ENCODE measurements at places on chromosomes 6 and 20. TPM values are rescaled to one million over a fixed set of nuclear protein-coding genes. Genes with fewer than 3 reads are reported as not detected.

DNA sequence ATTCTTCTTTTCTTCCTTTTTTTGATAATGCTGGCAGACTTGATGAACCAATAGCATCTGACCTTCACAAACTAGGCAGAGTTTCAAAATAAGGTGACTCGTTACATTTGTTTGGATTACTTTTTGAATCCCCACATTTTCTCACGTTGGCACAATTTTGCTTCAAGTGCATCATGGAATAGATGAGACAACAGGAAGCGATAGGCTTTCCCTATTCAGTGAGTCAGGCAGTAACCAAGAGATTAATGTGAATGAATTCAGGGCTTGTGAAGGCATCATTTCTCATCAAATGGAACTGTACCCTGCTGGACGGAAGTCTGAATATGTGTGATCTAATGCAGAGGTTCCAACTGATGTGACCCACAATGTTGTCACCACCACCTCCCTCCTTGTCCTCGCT is 10.7 kb downstream of the RFPL4B start:
- no peaks in the 10 kb centered on the region for H3K36me3 ChIP-seq
- H3K4me1 ChIP-seq, result no peaks in the 10 kb centered on the region
- H3K27me3 ChIP-seq, result peaks cover 3% of the 10 kb centered on the region
- no peak for DNase-seq
- no peak overlapping the region for H3K27ac ChIP-seq
- no peak overlapping the region for H3K4me3 ChIP-seq

DNA sequence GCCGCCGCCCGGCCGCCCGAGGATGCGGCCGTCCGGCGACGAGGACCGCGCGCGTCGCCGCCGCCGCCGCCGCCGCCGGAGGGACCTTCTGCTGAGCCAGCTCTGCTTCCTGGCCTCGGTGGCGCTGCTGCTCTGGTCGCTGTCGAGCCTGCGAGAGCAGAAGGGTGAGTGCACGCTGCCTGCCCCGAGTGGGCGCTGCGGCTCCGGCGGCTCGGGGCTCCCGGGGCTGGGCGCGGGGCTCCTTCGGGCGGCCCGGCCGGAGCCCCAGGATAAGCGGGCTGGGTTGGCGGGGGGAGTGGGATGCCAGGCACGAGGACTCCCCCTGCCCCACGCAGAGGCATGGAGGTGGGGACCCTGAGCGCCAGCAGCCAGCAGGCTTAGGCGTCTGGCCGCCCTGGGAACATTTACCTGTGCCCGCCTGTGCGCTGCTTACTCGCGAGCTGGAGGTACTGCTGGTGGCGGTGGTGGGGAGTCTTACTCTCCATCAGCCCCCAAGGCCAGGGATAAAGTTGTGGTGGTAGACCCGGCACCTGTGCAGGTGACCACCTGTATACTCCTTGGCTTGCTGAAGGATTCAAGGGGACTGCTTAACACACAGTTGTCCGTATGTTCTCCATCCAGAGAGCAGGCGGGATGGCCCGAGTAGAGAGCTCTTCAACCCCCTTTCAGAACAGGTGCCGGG is 520 bp downstream of the SLC24A3 start:
- no peak overlapping the region for H3K27ac ChIP-seq
- peaks cover 67% of the 10 kb centered on the region for H3K27me3 ChIP-seq
- peak overlapping the region; percentile 64 for H3K4me3 ChIP-seq
- peak; percentile 69 for DNase-seq
- no peaks in the 10 kb centered on the region for H3K36me3 ChIP-seq
- no peaks in the 10 kb centered on the region for H3K4me1 ChIP-seq

DNA sequence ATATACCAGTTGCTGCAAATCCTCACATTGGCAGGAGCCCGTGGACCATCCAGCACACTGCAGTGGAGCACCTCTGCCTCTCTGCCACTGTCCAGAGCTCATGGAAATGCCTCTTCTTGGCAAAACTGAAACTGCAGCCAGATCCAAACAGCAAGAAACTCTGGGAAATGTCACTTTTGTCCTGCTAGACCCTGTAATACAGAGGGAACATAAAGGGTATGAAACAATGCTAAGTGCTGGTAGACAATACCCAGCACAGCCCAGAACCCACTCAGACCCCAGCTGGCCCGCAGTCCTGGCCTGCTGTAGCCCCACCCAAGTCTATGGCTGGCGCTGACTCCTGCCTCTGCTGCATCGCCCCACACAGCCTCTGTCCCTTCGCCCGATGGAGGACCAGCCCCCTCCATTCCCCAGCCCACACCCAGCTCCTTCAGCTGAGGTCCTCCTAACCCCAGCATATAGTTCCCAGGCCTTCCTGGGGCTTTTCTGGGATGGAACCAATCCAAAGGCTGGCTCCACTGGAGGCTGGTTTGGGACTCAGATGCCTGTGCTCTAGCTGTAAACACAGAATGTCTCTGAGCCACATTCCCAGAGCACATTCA is 242.5 kb downstream of the LRFN2 start:
- H3K4me3 ChIP-seq, result no peak overlapping the region
- H3K36me3 ChIP-seq, result no peaks in the 10 kb centered on the region
- peaks cover 4% of the 10 kb centered on the region for H3K4me1 ChIP-seq
- H3K27me3 ChIP-seq, result peaks cover 10% of the 10 kb centered on the region
- no peak for DNase-seq

- H3K36me3 ChIP-seq, result no peaks in the 10 kb centered on the region
- no peak for DNase-seq
- peaks cover 8% of the 10 kb centered on the region for H3K4me1 ChIP-seq
These were observed 18.6 kb upstream of the CST9L start for GRCh38 chr20:23586735-23587525.

KCNK16 gene
- 35.2 TPM for total RNA-seq

- no peaks in the 10 kb centered on the region for H3K27me3 ChIP-seq
- no peak overlapping the region for H3K27ac ChIP-seq
- DNase-seq, result no peak
- no peak overlapping the region for H3K4me3 ChIP-seq
These were observed 40.6 kb downstream of the MTFR2 start for GRCh38 chr6:136209496-136209895.

DNA sequence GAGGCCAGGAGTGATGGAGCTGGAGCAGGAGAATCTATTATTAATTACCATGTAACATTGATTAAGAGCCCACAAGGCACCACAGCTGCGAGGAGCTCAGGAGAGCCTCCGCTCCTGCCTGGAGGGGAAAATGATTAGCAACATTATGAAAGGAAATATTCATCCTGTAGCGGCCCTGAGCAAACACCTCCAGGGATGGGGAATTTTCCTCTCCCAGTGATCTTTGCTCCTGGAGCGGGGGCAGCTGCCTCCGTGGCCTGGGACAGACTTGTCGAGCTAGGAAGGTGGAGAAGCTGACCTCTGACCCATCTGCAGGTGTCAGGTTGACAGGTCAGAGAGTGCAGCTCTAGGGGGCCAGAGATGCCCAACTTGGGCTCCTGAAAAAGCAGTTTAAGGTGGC is 40.1 kb upstream of the SIRPA start:
- H3K27ac ChIP-seq, result no peak overlapping the region
- DNase-seq, result no peak
- H3K27me3 ChIP-seq, result no peaks in the 10 kb centered on the region
- peaks cover 22% of the 10 kb centered on the region for H3K4me1 ChIP-seq
- no peak overlapping the region for H3K4me3 ChIP-seq

GRCh38 chr6:13924949-13925881 is at the start of gene RNF182:
RNF182 (plus strand) TSS chr6:13924952; CDS start chr6:13977120, 52,168 bp downstream.
- H3K4me1 ChIP-seq, result peaks cover 7% of the 10 kb centered on the region
- peak within 1 kb of the TSS; percentile 81 for H3K4me3 ChIP-seq
- H3K36me3 ChIP-seq, result no peaks in the 10 kb centered on the region
- H3K27ac ChIP-seq, result peak within 1 kb of the TSS; percentile 82
- no peak for DNase-seq

EPB41L1 gene
- total RNA-seq, result 35.6 TPM

DDO gene
- total RNA-seq, result not detected

MOCS1 gene
- 17.5 TPM for total RNA-seq

- DNase-seq, result no peak
- peaks cover 1% of the 10 kb centered on the region for H3K36me3 ChIP-seq
- no peak overlapping the region for H3K27ac ChIP-seq
- no peak overlapping the region for H3K4me3 ChIP-seq
These were observed 151.2 kb downstream of the RFX6 start for GRCh38 chr6:117028256-117028655.

GRCh38 chr6:163319609-163320366 is 94.7 kb upstream of the QKI start:
- peaks cover 12% of the 10 kb centered on the region for H3K4me1 ChIP-seq
- no peak overlapping the region for H3K4me3 ChIP-seq
- no peaks in the 10 kb centered on the region for H3K36me3 ChIP-seq
- no peak overlapping the region for H3K27ac ChIP-seq
- H3K27me3 ChIP-seq, result peaks cover 18% of the 10 kb centered on the region

CAGE1 gene
- total RNA-seq, result not detected

- H3K4me3 ChIP-seq, result no peak overlapping the region
- peaks cover 6% of the 10 kb centered on the region for H3K27me3 ChIP-seq
- H3K36me3 ChIP-seq, result no peaks in the 10 kb centered on the region
- DNase-seq, result no peak
These were observed 141.7 kb downstream of the CD164 start for GRCh38 chr6:109240370-109241084.

GRCh38 chr6:145548933-145549648 is 186.2 kb downstream of the EPM2A start:
- DNase-seq, result no peak
- H3K27me3 ChIP-seq, result peaks cover 3% of the 10 kb centered on the region
- H3K36me3 ChIP-seq, result peaks cover 2% of the 10 kb centered on the region

GRCh38 chr20:51106011-51106410 is 83.1 kb upstream of the KCNG1 start:
- no peak overlapping the region for H3K4me3 ChIP-seq
- no peaks in the 10 kb centered on the region for H3K36me3 ChIP-seq
- peaks cover 14% of the 10 kb centered on the region for H3K27me3 ChIP-seq
- DNase-seq, result no peak
